ENCODE measurements at places on chromosomes 16 and 17.

- peak; percentile 36 for DNase-seq
These were observed 601 bp upstream of the RFWD3 start for GRCh38 chr16:74667255-74667700.

- DNase-seq = peak; percentile 49
These were observed 52.3 kb upstream of the LGALS9 start for GRCh38 chr17:27578718-27579085.

GRCh38 chr17:41394254-41394996, 3.0 kb downstream of the KRT31 start:
- no peak for DNase-seq

DNA sequence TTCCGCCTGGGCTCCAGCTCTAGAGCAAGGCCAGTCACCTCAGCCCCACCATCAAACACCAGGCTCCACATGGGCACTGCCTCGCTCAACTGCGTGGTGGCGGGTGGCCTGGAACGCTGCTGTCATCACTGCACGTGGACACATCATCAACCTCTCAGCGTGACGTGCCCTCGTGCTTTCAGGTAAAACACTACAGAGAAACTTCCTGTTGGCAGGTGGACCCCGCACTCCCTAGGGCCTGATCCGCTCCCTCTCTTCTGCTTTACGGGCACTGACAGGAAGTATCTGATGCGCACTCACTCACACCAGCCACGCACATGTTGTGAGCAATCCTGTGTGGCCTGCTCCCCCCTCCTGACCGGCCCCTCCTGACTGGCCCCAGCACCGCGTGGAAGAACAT, 87.4 kb downstream of the ANKRD11 start:
- no peak for DNase-seq

DNA sequence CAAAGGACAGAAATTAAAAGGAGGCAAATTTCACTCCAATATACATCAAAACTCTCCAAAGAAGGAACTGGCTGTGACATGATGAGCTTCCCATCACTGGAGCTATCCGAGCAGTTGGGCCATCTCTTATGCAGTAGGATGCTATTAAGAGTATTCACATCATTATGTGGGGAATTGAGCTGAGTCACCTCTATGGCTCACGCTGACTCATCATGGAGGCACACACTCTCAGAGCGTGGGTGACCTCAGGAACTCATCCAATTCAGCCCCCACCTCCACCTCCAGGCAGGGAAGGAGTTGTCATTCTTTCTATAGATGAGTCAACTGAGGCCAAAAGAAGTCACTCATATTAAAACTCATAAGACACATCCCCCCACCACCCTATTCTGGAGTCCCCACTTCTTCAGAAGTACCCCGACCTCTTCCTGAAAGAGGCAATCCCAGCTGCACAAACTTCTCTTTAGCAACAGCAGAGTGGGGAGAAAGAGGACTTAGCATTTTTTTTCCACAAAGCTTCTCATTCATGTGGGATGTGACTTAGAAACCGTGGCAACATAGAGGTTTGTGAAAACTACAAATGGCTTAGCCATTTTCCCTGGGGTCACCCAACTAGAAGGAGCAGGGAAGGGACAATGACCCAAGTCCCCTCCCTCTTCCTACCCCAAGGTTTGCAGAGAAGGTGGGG, 32.5 kb downstream of the ABCC12 start:
- peak; percentile 99 for DNase-seq

DNA sequence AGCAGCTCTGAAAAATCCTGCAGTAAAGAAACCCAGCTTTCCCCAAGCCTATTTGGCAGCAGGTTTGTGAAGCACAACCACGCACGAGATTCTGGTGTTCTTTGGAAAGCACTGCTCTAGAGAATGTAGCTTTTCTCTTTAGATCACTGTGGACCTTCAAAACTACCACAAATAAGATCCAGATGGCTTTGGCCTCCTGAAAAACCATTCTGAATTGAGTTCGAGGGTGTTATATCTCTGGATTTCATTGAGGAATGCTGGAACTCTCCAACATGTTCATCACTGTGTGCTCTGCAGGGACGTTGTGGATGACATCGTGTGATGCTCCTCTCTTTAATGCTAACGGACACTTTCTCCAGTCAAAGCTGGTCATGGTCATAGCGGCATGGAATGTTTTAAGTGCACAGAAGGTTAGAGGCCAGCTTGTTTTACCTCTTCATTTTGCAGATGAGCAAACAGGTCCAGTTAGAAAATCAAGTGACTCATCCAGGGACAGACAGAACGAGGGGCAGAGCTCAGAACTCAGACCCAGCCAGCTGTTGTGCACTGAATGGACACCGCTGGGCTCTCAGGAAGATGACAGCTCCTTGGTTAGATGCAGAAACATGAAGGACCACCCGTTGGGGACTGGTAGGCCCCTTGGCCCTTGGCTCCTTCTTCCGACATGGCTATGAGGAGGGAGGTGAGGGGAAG, 37.2 kb downstream of the CCDC42 start:
- peak; percentile 11 for DNase-seq

DNA sequence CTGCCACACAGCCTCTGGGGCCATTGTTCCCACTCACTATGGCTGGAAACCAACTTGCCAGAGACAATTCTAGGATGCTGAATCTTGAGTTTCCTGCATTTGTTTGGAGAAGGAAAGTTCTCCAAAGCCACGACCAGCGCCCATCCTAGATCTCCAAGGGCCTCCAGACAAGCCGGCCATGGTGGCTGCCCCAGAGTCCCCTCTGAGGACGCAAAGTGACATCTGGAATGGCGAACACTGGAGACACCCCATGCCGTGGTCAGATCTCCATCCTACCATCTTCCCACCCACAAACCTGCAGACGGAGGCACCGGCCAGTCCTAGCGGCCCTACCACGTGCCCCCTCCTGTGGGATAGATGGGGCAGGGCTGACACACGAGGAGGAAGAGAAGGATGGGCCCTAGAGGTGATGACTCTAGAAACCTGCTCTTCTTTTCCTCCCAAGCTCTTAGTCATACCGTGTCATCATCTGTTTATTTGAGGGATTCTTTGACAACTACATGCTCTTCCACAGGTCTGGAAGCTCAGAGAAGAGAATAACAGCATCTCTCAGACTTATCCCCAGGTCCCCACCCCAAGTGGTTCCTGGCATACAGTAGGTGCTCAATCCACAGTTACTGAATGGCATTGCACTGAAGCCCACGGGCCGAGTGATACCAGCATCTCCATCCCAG, 71.3 kb downstream of the MYH11 start:
- no peak for DNase-seq

- peak; percentile 93 for DNase-seq
These were observed at the start of gene SLC2A4 for GRCh38 chr17:7281074-7281952. Gene SLC2A4 (plus strand): TSS chr17:7281718. CDS start chr17:7281935, 217 bp downstream.

GRCh38 chr16:83010776-83011720, 384.3 kb downstream of the CDH13 start:
- no peak for DNase-seq
